Renal cortical epithelial cell (primary cell): ENCODE measurements at places on chromosomes 2 and 18. TPM values are rescaled to one million over a fixed set of nuclear protein-coding genes. Genes with fewer than 3 reads are reported as not detected.

GRCh38 chr2:11129598-11130449 is 25.4 kb upstream of the SLC66A3 start:
- DNase-seq = no peak

SP140 gene
- 4.3 and 5.3 TPM in 2 replicates for total RNA-seq

SPDYA gene
- total RNA-seq = 0.69 and 3.5 TPM in 2 replicates

- no peak for DNase-seq
These were observed 137.6 kb upstream of the ALPP start for GRCh38 chr2:232240906-232241305.

DNA sequence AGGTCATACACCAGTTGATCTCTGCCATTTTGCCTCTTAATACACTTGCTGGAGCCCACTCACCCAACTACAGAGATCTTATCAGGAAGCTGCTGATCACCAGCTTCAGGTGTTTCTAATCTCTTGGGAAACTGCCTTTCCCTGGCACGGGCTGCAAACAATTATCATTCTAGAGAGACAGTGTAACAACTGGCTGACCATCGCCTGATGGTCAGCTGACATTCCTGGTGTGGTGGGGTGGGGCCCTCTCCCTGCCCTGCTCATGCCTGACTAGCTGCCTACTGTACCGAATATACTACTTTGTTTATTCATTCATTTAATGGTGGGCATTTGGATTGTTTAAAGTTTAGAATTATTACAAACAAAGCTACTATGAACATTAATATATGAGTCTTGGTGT is 311.5 kb downstream of the CBLN2 start:
- no peak for DNase-seq
